ENCODE measurements at places on chromosomes 4 and X.
A peak's percentile ranks its signal among the peaks of the same experiment; 100 is the strongest.

GRCh38 chr4:187357821-187358220 is 634.2 kb upstream of the FAT1 start:
- DNase-seq = no peak

GRCh38 chr4:124941267-124941666 is 228.7 kb upstream of the ANKRD50 start:
- DNase-seq = no peak

DNA sequence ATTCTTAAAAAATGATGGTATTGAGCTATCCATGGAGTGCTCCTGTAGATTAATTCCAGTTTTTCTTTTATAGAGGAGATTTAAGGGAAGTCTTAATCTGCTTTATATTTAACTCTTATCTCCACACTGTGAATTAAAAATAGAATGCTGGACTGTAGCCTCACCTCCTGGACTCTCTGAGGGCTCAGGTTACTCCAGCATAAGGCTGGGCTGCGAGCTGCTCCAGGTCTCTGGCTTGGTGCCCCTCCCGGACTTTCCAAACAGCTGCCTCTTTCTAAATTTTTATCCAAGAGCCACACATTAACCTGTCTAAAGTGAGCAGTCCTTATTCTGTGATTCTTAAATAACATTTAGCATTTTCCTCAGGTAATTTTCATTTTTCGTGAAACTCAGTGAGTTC is 218.7 kb upstream of the JADE1 start:
- DNase-seq = peak; percentile 73

- no peak for DNase-seq
These were observed 1.1 kb downstream of the MAML3 start for GRCh38 chr4:140152751-140153418.

- DNase-seq = peak; percentile 80
These were observed 94.5 kb downstream of the DHX15 start for GRCh38 chr4:24489870-24490269.

DNA sequence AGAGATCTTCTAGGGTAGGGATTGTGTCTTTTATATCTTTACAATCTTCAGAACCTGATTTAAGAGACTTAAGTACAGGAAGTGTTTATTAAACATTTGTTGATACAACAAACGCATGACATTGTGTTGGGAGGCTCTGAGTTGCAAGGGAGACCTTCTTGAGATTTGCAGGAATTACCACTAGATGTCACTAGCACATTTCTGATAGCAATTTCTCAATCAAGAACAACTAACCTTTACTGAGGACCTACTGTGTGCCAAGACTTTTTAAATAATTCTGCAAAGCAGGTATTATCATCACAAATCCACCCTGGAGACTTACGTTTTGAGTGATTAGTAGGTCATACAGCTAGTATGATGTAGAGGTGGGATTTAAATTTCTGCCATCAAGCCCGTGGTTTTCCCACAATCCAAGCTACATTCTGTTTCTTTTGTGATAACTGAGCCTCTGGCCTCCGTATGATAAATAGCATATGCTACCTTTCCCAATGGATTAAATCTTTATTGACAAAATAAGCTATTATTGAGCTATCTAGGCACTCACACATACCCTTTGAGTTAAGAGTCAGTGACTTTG is 986.0 kb downstream of the CCSER1 start:
- DNase-seq = peak; percentile 7

All from muscle of back (tissue), 13 donors.